Stimulated activated CD8-positive, alpha-beta memory T cell treated with anti-CD3 and anti-CD28 coated beads, Interleukin-7, amount 100 ng/mL, for 48 hours (primary cell): ENCODE measurements at places on chromosomes 2 and 18.

DNA sequence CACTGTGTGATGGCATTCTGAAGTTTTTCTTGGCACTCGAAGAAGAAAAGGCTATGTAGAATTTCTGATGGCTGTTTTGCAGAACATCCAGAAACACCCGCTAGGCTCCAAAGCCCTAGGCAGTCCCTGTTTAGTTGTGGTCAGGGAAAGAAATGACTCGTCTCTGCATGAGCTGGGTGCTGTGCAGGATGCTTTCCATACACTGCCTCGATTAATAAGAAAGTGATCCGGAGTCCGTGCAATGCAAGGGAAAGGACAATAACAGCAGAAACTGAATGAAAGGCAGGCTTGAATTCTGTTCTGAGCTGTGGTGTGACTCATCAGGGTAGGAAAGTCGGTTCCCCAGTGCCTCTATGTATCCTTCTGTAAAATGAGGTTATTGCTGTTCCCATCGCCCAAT is 18.7 kb downstream of the MAPRE3 start:
- no peak for DNase-seq

DNA sequence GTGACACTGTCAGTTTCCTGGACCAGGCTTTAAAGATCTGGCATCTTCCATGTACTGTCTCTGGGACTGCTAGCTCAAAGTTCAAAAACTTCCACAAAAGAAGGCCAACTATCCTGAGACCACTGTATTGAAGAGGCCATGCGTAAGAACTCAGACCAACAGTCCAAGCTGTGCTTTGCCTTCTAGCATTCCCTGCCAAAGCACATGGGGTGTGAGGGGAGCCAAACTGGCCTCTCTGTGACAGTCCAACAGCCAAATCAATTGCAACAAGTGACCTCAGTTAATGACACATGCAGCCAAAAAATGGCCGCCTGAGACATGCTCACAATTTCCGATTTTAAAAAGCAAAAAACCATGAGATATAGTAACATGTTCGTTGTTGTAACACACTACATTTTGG is 160.3 kb upstream of the CDH19 start:
- DNase-seq = no peak

GRCh38 chr2:53438100-53438499 is 329.5 kb upstream of the CHAC2 start:
- no peak for DNase-seq

DNA sequence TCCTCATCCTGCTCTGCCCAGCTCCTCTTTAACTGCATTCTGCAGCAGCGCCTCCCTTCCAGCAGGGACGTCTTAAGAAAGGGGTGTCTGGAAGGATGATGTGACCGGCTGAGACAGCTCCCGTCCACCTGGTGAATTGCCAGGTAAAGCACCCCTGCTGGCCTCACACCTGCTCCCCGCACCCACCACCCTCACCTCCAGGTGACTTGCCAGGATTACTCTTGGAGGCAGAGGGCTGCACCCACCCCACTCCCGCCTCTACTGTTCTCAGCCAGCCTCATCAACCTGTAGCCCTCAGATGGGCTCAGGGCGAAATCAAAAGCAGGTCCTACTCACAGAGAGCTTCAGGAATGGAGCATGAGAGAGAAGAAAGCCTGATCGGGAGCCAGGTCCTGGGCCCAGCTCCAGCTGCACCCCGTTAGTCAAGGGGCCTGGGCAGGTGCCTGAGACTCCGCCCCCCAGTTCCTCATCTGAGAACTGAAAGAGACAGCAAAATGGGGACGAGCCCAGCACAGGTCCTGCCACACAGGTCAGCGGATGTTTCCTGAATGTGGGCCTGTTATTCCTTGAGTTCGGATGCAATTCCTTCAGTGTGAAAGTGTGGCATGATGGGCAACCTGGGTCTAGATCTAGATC is 5.6 kb downstream of the ADRA2B start:
- DNase-seq = no peak

GRCh38 chr2:51782921-51783765 is 751.2 kb upstream of the NRXN1 start:
- DNase-seq = no peak

DNA sequence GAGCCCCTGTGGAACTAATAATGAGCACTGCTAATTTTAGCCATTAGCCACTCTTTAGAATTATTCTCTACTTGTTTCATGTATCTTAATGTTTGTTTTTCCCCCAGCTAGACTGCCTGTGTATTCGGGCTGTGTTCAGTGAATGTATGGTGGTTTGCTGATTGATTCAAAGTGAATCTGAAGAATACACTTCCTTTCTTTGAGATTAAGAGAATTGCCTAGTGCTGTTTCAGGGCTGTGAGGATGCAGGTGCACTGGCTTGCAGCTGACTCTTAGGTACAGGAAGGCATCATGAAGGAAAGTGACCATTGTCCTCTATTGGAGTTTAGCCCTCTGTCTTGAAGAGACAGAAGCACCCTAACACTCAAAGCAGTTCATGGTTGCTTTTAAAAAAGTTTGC is 138.7 kb downstream of the CERS6 start:
- no peak for DNase-seq

DNA sequence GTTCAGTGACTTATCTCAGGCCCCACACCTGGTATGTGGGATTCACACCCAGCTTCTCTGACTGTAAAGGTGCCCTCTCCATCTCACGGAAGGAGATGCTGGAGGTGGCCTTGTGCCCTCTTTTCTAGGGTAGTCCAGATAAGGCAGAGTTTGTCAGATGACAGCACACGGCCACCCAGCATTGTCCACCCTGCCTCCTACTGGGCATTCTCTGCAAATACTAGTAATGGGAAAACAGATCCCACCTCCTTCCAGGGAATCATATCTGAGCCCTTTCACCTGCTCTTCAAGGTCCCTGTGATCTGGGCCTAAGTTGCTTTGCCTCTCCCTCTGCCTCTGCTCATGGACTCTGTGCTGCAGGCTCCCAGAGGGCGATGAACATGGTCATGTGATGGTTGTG is 214.7 kb downstream of the CLIP4 start:
- DNase-seq = no peak

DNA sequence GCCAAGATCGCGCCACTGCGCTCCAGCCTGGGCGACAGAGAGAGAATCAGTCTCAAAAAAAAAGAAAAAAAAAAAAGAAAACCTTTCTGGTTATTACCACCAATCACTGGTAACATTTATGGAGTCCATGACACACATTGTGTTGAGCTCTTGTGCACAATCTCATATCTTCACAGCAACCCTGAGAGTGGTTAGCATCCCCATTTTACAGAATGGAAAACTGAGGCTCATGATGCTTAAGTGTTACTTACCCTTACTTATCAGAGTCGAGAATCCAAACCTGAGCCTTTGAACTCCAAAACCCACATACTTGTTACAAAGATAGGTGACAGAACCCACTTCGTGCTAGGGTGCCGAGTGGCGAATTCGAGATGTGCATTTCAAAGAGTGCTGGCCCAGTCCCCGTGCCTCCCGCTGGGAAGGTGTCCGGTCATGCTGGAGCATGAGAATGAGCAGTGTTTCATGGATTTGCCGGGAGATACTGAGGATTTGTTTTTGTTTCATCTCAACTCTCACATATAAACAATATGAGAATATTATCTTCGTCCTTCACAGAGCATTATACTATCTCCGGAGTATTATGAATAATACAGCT is 50.9 kb downstream of the CYP27C1 start:
- no peak for DNase-seq

DNA sequence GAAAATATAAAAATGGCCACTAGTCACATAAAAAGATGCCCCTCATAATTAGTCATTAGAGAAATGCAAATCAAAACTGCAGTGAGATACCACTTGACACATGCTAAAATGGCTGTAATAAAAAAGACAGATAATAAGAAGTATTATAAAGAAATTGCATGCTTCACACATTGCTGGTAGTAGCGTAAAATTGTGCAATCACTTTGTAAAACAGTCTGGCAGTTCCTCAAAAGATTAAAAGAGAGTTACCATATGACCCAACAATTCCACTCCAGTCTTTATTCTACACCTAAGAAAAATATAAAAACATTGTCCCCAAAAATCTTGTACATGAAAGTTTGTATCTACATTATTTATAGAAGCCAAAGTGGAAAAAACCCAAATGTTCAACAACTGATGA is 170.6 kb upstream of the FIGN start:
- no peak for DNase-seq

GRCh38 chr2:2899826-2900225 is 477.8 kb downstream of the EIPR1 start:
- DNase-seq = no peak

- no peak for DNase-seq
These were observed 22.3 kb downstream of the CLASP1 start for GRCh38 chr2:121626777-121627524.
